ENCODE measurements at places on chromosomes 4 and X. TPM values are rescaled to one million over a fixed set of nuclear protein-coding genes. Genes with fewer than 3 reads are reported as not detected.

DNA sequence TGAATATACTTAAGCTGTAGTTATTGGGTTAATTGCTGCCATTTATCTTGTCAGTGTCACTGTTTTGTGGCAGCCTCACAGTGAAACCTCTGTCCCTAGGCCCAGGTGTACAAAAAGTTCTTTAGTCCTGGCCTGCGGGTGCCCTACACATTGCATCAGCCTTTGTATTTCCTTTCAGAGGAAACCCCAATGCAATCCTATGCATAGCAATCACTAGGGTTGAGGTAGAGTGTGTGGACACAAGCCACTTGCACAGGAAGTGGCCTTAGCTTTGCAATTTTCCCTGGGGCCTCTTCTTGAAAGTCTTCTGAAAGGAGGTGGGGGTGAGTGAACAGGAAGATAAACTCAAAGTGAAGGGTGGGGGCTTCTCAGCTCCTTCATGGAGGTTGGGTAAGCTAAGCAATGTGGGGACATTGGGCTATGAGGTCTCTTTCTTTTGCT, 27.8 kb downstream of the VSIG4 start:
- peak; percentile 44 for ATAC-seq

GRCh38 chr4:37132351-37132974, 112.1 kb upstream of the NWD2 start:
- no peak for ATAC-seq

DNA sequence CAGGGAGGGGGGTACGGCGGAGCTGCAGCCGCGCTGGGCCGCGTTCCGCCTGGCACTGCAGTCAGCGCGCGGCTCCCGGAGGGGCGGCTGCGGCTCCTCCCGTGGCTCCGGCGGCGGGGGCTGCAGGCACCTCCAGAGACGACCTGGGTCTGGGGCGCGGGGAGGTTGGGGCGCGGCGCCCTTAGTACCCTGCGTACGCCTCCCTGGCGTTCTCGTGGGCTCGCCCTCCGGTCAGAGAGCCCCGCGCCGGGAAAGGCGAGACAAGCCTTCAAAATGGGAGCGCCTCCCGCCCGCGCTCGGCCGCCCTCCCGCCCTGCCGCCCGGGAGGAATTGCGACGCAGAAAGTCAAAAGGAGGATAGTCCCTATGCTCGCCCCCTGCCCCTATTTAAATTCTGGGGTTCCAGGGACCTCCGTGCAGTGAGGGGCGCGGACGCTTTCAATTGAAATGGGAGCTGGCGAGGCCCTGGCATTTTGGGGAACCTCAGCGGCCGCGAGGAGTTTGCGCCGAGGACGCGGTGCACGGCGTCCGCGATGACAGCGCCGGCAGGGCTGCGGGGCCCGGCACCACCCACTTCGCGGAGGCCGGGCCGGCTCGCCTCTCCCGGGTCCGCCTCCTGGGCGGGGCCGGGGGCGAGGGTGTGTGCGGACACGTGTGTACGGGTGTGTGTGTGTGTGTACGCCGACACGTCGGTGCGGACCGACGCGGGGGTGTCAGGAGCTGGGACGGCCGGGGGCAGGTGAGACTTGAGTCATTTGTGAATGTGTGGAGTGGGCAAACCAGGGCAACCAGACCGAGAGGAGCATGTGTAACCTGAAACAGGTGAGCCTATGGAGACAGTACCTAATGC, 544 bp downstream of the HERC3 start:
- peak; percentile 98 for ATAC-seq

DNA sequence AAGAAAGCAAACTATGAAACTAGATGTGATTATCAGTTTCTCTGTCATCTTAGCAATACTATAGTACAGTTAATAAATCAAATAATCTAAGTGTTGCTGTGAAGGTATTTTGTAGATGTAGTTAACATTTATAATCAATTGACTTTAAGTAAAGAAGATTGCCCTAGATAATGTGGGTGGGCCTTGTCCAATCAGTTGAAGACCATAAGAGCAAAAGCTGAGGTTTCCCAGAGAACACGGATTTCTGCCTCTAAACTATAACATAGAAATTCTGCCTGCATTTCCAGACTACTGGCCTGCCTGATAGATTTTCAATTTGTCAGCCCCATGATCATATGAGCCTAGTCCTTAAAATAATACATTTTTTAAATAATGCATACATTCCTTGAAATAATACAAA, 222.9 kb downstream of the PCDH18 start:
- ATAC-seq, result no peak

- ATAC-seq, result no peak
Measured at GRCh38 chrX:148376342-148376741, 124.1 kb upstream of the AFF2 start.

CNGA1 gene
- total RNA-seq, result 7.2 TPM

Data from esophagus mucosa (tissue), 1 donor.